CD4-positive, alpha-beta T cell treated with Interleukin-2 at 100 ng/mL for 4 hours (primary cell): ENCODE measurements at places on chromosomes 5 and 9.

DNA sequence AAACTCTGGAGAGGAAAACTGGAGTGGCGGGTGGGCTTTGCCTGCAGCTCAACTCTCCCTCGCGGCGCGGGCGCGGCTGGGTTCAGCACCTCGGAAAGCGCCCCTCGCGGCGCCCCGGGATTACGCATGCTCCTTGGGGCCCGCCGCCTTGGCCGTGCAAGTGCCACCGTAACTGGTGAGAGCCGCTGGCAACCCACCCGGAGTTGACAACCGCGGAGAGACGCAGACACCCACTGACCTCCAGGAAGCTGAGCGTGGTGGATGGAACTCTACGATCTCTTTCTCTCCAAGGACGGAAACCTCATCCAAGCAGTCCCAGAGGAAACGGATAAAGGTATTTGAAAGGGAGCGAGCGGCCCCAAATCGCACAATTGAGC is 194 bp upstream of the RXFP3 start:
- no peak for DNase-seq

GRCh38 chr5:156913719-156914370 is 49.2 kb downstream of the TIMD4 start:
- DNase-seq = peak; percentile 43

GRCh38 chr5:30347858-30348257 is 845.6 kb upstream of the CDH6 start:
- DNase-seq = no peak

GRCh38 chr5:35919191-35919590 is 19.2 kb downstream of the CAPSL start:
- no peak for DNase-seq

GRCh38 chr9:134825025-134825424 is 55.6 kb upstream of the FCN2 start:
- no peak for DNase-seq

DNA sequence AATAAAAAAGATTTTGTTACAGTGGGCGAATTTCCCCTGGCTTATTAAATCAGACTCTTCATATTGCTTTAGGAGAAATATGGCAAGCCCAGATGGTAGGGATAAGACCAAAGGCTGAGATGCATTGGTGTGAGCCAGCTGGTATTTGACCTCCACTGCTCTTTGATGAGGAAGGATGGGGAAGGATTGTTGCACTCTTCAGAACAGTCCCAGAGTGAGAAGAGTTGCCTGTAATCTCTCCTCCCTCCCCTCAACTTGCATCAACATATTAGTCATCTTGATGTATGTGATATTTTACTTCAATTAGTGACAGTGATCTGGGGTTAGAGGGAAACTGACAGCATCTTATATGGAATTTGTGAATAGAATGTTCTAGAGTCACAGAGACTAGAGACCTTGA is 136.6 kb downstream of the ADAMTS12 start:
- no peak for DNase-seq

GRCh38 chr5:6715271-6715670 is 2.0 kb downstream of the TENT4A start:
- no peak for DNase-seq

GRCh38 chr5:56128113-56128512 is 105.0 kb downstream of the ANKRD55 start:
- no peak for DNase-seq

- DNase-seq = peak; percentile 76
Measured at GRCh38 chr5:134079748-134080581, 34.5 kb upstream of the TCF7 start.

GRCh38 chr5:97797994-97798451 is 615.0 kb upstream of the RIOK2 start:
- no peak for DNase-seq

DNA sequence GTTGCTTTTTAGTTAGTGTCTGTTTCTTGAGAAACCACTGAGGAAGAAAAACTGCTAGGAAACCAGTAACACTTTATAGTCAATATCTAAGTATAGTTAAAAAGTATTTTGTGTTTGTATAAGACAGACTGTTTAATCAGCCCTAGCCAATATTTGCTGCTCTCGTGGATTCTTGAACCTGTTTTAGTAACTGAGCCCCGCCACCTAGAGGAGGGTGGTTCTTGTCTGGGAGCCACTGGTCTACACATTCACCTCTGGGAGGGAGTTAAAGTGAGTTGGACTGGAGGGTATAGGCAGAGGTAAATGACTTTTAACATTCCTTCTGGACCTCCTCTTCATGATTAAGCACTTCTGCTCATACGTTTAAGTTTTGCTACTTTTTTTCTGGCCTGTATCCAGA is 117.2 kb downstream of the SPATA31D1 start:
- no peak for DNase-seq

DNA sequence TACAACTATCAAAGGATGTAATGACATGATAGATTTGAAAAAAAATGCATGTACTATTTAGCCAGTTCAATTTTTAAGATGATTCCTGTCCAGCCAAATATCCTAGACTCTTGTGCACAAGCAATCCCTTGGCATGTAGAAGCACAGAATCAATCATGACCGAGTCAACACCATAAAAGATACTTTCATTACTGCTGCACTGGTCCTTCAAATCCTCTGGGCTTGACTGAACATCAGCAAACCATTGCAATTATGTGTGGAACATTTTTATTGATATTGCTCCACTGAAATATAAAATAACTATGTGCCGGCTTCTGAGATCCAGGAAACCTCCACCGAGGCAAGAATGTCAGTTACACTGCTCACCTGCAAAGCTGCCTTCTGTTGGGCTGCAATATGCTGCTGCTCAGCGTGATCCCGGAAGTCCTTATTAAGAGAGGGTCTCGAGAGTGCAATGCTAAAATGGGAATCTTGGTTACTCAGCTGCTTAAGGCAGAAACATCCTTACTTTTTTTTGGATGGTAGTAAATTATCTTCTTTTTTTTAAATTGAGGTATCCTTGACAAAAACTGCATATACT is 28.7 kb downstream of the INIP start:
- DNase-seq = no peak

- DNase-seq = no peak
Measured at GRCh38 chr9:79735023-79735779, 163.4 kb downstream of the TLE4 start.

- DNase-seq = no peak
Measured at GRCh38 chr9:16031971-16032370, 479.1 kb downstream of the CCDC171 start.

- DNase-seq = no peak
Measured at GRCh38 chr5:28328681-28329080, 1290.3 kb upstream of the CDH9 start.

DNA sequence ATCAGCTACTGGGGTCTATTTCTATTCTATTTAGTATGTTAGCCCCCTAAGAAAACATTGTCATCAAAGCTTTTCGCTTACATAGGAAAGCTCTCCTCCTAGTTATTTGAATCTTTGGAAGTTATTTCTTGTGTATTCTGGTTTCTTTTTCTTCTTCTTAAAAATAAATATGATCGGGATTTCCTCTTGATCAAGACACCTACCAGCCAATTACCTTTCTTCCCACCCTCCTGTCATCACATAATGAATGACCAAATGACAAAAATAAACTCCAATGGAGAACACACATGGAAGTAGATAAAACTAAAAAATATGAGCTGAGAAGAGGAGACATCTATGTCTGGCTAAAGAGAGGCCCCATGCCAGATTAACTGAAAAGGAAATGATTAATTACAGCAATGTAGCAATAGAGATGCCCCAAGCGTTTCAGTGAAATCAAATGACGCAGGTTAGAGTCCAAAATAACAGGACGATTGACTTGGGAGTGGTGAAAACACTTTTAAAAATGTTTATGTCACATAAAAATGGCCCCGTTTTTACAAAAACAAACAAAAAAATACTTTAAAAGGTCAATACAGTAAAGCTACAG is 59.5 kb upstream of the PCSK1 start:
- no peak for DNase-seq

- DNase-seq = no peak
Measured at GRCh38 chr5:157354800-157355199, 88.9 kb downstream of the CYFIP2 start.

DNA sequence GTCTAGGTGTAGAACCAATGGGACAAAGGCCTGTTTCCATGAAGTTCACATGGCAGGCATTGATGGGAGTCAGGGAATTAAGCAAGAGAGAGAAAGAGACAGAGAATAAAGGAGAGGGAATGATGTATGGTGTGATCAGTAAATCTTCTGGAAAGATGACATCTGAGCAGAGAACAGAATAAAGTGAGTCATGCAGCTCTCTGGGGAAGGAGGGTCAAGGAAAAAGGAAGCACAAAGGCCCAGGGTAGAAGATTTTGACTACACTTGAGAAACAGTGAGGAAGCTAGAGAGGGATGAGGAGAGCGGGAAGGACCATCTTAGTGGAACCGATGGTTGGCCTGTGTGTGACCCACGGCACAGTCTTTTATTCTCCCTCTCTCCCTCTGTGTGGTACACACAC is 425.9 kb downstream of the SPOCK1 start:
- no peak for DNase-seq

GRCh38 chr9:83967073-83967472 is 12.9 kb downstream of the HNRNPK start:
- DNase-seq = no peak

GRCh38 chr5:125032286-125032685 is 285.8 kb upstream of the ZNF608 start:
- no peak for DNase-seq

DNA sequence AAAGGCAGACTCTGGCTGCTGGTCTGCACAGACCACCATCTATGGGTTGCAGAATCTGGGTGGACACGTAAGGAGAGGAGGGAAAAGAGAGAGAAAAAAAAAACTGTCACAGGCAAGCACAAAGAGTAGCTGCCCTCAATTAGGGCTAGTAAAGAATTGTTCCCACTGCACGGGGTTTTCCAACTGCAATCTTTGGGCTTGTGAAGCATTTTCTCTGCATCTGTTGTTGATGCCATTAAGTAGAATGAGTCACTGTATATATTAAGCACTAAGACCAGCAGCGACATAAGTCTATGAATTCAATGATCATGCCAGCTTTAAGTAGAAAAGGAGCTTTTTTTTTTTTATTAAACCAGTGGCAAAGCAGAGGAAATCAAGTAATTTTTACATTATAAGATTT is 40.2 kb downstream of the MED10 start:
- no peak for DNase-seq

- DNase-seq = peak; percentile 92
Measured at GRCh38 chr5:40688127-40688761, 8.5 kb downstream of the PTGER4 start.

- no peak for DNase-seq
Measured at GRCh38 chr5:116650544-116650943, 75.9 kb upstream of the SEMA6A start.

DNA sequence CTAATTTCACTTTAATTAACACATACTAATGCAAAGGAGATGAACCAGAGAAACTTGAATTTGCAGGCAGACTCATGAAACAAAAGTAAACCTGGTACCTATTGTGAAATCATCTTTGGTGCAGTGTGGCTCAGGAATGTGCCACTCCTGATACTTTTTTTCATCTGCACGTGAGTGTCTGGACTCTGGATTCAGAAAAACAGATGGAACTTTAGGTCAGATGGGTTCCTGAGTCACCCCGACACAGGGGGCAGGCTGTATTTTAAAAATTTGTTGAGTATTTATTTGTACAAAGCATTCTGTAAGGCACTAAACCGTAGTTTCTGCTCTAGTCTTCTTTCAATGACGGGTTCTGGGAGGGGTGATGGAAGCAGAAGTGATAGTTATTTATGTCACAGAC is 52.2 kb upstream of the TUT7 start:
- no peak for DNase-seq

- no peak for DNase-seq
Measured at GRCh38 chr5:148615644-148616275, 38.6 kb downstream of the HTR4 start.

GRCh38 chr9:128911529-128912035 is 9.2 kb upstream of the PHYHD1 start:
- DNase-seq = no peak

- no peak for DNase-seq
Measured at GRCh38 chr9:117411547-117411946, 3.3 kb downstream of the ASTN2 start.

DNA sequence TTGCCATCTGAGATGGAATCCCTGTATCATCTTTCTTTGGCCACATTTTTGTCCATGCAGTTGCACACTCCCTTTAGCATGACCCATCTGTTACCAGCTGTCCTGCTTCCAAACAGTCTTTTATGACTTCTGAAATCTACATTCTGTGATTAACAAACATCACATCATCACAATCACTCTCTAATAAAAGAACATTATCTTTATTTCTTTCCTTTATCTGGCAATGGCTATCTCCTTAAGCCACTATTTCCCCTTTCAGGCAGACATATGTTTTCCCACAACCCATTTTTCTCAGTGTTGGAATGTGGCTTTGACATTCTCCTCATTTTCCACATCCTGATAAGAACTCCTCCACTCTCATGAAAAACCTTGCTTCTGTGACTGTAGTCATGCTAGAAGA is 141.0 kb downstream of the ST8SIA4 start:
- no peak for DNase-seq

GRCh38 chr5:176535101-176535663 is 2.0 kb downstream of the RNF44 start:
- DNase-seq = peak; percentile 64

GRCh38 chr5:137572042-137572695 is 73.0 kb upstream of the SPOCK1 start:
- DNase-seq = no peak

- DNase-seq = no peak
Measured at GRCh38 chr5:134267366-134268018, 41.6 kb upstream of the PPP2CA start.

DNA sequence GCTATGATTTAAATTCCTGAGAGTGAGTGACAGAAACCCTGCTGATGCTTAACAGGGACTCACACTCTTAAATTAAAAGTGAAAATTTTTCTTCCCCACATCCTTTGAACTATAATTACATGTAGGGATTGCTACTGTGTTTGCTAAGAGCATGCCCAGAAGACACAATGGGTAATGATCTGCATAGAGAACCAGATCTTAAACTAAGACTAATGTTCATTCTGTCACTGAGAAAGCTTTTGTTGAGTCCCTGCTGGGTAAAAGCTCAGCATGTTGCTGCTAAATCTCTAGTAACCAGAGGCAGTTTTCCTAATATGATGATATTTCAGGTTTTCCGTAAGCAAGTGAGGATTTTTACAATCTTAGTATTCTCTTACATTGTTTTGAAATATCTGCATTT is 424.8 kb upstream of the SMC2 start:
- no peak for DNase-seq

- DNase-seq = no peak
Measured at GRCh38 chr9:98808875-98809274, 1.4 kb downstream of the GALNT12 start.

DNA sequence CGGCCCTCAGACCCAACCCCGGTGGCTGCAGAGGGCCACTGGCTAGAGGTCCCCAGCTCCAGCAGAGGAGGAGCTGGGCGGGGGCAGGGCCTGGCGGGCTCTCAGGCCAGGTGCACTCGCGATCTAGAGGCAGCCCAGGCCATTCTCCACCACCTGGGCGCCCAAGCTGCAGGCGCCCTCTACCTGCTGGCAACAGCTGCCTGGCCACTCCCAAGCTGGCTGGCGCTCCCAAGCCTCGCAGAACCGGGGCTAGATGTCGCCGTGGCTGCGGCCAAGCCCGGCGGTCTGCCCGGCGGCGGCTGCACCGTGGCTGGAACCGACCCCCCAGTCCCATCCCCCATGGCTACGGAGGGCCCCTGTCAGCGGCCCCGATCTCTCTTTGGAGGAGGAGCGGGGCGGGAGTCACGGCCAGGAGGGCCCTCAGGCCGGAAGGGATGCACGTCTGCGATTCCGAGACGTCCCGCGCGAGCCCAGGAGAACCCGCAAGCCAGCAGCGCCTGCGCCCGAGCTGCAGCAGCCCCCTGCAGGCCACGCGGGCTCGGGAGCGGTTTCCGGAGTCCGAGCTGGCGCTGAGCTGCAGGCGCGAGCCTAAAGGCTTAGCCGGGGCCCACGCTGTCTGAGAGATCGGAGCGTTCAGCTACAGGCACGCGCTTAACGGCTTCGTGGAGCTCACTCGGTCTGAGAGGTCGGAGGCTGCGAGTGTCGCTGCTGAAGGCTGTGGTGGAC is 44.3 kb upstream of the BICD2 start:
- peak; percentile 30 for DNase-seq
